T-helper 9 cell (primary cell): ENCODE measurements at places on chromosomes 12 and 14.

DNA sequence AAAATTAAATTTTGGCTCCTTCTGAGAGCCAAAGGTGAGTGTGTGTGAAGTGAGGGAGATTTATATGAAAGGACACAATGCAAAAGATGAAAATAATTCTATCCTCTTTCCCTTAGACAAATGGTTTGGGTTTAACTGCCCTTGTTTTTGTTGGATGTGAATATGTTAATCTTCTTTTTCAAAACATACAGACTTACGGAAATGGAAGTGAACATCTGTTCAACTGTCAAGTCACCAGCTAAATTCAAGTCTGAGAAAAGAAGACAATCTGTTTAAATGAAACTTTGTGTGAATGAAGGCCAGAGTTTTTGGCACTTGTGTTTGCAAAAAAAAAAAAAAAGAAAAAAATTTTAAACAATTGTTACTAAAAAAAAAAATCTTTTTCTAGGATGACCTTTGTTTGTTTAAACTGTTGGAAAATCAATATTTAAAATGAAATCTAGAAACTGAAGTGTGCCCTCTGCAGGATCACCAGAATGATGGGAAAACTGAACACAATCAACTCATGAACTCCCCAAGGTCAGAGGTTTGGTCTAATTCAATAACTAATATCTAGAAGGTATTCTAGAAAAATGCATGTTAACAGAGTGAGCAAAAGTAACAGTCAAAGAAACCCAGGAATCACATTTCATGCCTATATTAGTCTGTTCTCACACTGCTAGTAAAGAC is 448.8 kb downstream of the FLRT2 start:
- no peak for DNase-seq

DNA sequence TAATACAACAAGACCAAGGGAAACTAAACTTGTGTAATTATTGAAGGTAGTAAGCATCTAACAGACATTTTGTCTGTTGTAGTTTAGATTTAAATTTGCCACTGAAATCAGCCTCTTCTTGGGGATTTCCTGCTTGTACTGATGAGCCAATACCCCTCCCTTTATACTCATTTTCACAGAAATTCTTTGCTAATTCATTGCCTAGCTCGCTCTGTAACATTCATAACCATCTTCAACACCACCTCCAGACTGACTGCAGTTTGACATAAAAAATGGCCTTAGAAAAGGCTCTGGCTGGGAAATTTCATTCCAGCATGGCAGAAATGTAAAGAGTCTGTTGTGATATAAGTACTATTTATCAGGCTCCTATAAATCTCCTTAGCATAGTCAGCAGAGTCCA is 109.7 kb upstream of the FLRT2 start:
- no peak for DNase-seq

DNA sequence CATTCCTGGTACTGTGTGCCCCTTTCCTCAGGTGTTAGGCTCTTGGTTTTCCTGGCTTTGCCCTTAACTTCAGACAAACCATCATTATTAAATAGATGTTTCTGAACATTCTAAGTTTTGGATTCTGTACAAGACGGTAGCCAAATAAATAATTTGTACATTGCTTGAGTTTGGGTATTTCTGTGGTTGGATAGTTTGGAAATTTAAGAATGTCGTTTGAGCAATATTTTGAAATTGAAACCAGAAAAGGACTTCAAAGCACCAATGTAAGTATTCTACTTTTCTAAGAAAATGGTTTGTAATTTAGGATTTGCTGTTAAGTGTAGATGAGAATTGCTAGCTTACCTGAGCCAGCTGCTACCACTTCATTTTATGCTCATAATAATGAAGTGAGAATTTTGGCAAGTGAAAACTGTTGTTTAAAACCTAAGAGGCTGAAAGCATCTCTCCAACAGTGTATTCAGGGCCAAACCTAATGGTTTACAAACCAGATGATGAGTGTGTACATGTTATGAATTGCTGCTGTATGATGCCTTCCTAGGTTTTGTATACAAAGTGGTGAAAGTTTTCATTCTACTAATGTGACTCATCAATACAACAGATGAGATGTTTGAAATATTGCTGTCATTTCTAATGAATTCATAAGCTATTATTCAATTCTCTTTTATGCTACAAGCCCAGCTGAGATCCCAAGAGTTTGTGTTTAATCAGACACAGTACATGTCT is 181.5 kb upstream of the PRKD1 start:
- DNase-seq, result no peak

- DNase-seq, result no peak
These were observed 70.5 kb downstream of the EGLN3 start for GRCh38 chr14:33880330-33880729.

DNA sequence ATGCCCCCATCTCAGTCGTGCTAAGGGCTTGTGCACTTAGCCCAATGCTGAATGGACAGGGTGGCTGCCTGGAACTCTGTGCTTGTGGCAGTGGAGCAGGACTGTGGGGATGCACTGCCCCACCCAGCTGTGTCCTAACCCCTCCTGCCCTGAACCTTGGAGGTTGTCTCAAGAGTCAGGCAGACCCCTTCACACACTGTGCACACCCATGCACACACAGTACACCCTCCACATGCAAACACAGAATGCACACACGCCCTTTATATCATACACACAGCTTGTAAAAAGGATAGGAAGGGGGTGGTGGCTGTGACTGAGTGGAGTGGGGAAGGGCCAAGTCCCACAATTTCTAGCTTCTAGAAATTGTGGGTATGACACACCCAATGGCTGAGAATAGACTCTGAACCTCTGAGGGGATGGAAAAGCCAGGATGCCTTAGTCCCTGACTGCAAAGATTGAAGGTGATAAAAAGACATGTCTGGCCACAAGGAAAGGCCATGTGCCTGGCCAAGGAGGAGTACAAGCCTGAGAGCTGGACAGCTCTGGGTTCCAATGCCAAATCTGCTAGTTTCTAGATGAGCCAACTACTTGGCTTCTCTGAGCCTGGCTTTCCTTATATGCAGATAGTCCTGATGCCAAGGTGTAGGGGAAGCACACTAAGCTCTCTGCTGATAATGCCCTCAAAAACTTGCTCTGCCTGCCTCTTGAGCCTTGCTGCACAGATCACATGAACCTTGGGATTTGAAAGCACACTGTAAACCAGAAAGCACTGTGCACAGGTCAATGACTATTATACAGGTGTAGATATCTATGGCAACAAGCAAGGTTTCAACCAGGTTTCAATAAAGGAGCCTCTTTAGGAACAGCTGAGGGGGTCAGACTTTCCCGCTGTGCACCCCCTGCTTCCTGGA is 8.4 kb downstream of the KRT8 start:
- DNase-seq, result no peak

GRCh38 chr12:3446235-3446634 is 44.8 kb upstream of the PRMT8 start:
- no peak for DNase-seq

DNA sequence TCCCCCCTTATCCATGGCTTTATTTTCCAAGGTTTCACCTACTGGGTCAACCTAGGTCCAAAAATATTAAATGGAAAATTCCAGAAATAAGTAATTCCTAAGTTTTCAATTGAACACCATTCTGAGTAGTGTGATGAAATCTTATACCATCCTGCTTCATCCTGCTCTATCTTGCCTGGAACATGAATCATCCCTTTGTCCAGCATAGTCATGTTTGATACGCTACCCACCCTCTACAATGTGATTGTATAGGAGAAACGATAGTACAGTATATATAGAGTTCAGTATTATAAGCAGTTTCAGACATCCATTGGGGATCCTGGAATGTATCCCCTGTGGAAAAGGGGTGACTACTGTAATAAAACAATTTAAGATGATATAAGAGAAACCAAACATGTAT is 62.2 kb downstream of the IFNG start:
- DNase-seq, result no peak
